ENCODE measurements at places on chromosomes 4 and X.

- DNase-seq = no peak
Observed at GRCh38 chrX:12693754-12694153, 97.5 kb upstream of the PRPS2 start.

DNA sequence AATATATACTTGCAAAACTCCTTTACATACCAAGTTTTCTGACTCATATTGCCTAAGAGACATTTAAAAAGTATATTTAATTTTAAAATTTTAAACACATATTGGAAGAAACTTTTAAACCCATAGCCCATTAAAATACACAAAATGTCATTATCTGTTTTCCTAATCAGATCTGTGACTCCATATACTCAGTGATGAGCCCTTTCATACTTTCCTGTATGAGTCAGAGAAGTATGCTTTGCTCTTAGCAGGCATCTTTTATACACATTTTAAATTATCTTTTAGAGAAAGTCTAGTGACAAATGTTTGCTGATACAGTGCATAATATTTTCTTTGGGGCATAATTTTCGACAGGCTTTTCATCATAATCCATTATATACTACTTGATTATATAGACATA lies 26.4 kb downstream of the SPIN3 start:
- DNase-seq = no peak

- no peak for DNase-seq
Observed at GRCh38 chr4:78242071-78242470, 184.9 kb downstream of the FRAS1 start.

DNA sequence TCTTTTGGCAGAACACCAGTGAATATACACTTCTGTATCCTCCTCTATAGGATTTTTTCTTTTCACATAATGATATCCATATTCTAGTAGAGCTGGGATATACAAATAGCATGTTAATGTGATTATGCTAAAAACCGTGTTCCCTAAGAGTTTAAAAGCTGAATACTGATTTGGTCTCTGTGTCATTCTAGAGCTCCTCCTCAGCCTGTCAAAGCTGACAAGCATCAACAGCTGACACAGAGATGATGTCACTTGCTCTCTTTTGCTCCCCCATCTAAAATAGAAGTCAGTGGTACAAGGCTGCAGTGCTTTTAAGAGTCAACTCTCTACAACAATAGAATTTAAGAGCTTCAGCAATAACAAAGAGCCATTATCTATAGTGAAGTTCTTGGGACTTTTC lies 17.1 kb upstream of the HERC3 start:
- no peak for DNase-seq

GRCh38 chr4:173159791-173160190 lies 8.8 kb upstream of the GALNT7 start:
- DNase-seq = no peak

GRCh38 chr4:57265831-57266582 lies 155.8 kb upstream of the IGFBP7 start:
- DNase-seq = no peak

DNA sequence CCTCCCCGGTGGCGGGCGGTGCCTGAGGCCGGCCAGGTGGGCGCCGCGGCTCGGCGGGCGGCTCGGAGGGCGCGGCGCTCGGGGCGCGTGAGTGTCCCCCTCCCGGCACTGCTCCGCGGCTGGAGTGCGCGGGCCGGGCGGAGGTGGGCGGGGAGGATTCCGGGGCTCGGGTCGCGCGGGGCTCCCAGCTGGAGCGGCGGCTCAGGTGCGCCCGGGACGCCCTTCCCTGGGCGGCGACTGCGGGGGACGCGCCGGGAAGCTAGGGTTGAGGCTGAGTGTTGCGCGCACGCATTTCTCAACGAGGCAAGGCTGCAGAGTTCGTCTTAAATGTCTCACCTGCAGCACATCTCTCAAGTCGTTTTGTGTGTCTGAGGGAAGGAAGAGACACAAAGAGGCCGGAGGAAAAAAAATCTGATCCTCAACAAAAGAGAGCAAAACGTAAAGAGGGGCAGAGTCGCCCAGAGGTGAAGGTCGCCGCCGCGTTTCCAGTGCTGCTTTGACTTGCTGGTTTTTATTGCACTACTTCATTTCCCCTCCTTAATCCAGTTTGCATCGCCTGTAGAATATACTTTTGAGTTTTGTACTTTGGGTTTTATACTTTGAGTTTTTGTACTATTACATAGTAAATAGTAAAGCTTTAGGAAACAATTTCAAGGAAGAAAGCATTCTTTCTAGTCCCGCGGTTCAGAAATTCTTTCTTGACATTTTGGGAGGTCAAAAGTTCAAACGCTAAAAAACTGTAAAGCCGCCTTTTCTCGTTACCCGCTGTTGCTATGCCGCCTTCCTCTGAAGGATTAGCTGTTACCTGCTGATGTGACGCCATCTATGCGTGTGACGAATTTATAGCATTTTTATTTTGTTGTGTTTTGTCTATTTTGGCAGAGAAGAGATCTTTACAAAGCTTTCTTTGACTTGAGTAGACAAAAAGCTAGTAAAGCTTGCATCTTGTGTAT lies 106.5 kb upstream of the STOX2 start:
- no peak for DNase-seq

GRCh38 chr4:8732681-8733243 lies 138.9 kb downstream of the HMX1 start:
- no peak for DNase-seq

DNA sequence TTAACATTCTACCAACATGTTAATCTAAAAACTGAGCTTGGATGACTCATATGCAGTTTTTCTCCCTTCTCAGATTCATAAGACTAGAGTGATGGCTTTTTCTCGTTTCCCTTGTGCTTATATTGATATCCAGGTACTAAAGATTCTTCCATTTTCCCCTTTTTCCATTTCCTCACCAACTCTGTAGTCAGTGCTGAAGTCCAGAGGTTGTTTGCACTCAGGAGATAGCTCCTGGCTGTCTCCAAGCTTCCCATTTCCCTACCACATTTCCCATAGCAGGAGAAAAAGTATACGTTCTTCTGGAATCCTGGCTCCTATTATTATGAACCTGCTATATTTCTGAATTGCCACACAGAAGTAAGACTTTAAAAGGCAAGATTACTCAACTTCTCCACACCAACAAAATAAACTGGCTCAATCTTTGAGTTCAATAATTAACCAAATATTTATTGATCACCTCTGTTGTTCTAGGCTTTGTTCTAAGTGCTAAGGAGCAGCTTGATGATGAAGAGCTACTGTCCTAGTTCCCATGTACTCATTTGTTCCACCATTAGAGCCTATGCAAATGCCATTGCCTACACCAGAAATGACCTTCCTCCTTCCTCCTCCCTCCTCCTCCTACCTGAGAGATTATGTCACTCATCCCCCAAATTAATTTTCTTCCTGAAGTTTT lies 454.4 kb upstream of the RPS6KA3 start:
- no peak for DNase-seq

GRCh38 chrX:42770566-42770965 lies 7.4 kb downstream of the PPP1R2C start:
- DNase-seq = no peak

DNA sequence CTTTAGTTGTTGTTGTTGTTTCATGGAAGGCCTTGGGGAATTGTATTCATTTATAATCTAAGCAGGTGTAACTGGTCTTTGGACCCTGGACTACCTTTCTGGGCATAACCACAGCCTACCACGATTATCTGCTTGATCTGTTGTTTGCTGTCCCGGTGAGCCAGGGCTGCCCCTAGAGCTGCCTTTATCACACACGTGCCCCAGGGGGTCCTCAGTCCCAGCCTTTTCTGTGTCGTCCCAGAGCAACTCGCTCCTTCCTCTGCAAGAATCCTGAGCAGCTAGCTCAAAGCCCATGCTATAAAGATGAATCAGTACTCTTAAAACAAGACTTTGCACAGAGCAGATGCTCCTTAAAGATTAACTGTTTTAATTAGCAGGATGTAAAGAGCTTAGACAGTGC lies 273.2 kb downstream of the EVC2 start:
- DNase-seq = no peak

DNA sequence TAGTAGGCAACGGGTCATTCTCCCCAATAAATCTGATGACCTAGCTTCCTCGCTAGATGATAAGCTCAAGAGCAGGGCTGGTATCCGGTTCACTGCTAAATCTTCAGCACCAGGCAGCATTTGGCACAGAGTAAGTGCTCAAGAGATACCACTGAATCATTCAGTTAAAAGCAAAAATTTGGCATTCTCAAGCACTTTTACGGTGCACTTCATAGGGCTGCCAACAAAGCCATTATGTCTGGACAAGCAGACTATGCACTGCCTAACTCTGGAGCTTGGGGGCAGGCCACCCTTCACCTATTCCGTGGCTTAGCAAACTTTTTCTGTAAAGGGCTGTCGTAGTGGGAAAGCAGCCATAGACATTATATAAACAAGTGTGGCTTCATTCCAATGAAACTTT lies 23.8 kb upstream of the CXorf38 start:
- DNase-seq = no peak

- no peak for DNase-seq
Observed at GRCh38 chr4:138659812-138660316, 355.7 kb upstream of the NOCT start.

- no peak for DNase-seq
Observed at GRCh38 chrX:149504226-149504914, 736 bp downstream of the IDS start.

GRCh38 chr4:152039023-152039481 lies 278.2 kb upstream of the GATB start:
- DNase-seq = no peak

GRCh38 chr4:83150653-83151330 lies 36.3 kb upstream of the PLAC8 start:
- no peak for DNase-seq

GRCh38 chr4:8117278-8117682 lies 41.3 kb downstream of the ABLIM2 start:
- DNase-seq = no peak

DNA sequence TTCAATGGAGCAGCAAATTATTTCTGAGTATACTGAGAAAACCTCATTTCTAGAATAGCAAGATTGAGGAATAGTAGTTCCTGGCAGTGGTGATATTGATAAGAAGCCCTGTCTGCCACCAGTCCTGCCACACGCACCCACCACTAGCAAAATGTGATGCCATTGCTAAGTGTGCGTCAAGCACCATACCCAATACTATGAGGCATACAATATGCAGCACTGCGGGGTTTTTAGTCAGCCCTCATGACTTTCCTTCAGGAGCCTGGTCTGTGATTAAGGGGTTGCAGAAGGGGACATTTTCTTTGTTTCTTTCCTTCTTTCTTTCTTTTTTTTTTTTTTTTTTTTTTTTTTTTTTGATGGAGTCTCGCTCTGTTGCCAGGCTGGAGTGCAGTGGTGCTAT lies 128.7 kb upstream of the USP38 start:
- DNase-seq = no peak

DNA sequence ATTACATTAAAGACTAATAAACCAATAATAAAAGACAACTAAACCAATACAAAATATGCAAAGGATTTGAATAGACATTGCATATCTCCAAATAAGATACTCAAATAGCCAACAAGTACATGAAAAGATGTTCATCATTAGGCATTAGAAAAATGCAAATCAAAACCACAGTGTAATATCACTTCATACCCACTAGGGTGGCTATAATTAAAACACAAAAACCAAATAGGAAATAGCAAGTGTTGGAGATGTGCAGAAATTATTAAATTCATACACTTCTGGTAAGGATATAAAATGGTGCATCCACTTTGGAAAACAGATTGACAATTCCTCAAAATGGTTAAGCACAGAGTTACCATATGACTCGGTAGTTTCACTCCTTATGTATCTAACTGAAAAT lies 860.8 kb upstream of the DIAPH2 start:
- no peak for DNase-seq

GRCh38 chrX:133555782-133556458 lies 140.6 kb upstream of the GPC4 start:
- no peak for DNase-seq

- no peak for DNase-seq
Observed at GRCh38 chr4:163991298-163991865, 496.9 kb downstream of the TMA16 start.

- no peak for DNase-seq
Observed at GRCh38 chr4:80069837-80070731, 2.9 kb downstream of the ANTXR2 start.

- no peak for DNase-seq
Observed at GRCh38 chr4:159162576-159162975, 59.7 kb downstream of the RAPGEF2 start.

GRCh38 chr4:16021804-16022560 lies 59.0 kb upstream of the FGFBP2 start:
- DNase-seq = no peak

DNA sequence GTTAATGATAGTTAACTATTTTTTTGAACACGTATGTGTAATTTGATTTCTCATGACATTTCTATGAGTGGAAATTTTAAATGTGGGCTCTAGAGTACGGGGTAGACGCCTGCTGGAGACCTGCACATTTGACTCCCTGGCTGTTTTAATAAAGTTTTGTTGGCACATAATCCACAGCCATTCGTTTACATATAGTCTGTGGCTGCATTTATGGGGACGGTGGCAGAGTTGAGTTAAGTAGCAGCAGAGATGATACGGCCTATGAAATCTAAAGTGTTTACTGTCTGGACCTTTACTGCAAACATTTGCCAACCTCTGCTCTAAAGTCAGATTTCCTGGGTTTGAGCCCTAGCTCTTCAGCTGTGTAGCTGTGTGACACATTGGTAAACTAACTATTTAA lies 118.8 kb downstream of the CHRNA9 start:
- no peak for DNase-seq

DNA sequence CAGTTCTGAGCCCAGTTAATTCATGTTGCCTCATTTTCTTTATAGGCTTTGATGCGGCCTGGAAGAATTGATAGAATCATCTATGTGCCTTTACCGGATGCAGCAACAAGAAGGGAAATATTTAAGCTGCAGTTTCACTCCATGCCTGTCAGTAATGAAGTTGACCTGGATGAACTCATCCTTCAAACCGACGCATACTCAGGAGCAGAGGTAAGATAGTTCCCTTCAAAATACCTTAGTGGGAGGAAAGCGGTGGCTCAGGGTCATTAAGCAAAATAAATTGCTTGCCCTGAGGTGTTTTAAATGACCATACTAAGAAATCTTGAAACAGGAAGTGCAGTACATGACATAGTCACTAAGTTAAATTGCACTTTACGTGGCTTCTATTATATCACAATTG lies 140.6 kb upstream of the SPRY1 start:
- no peak for DNase-seq

- DNase-seq = no peak
Observed at GRCh38 chrX:15214588-15214987, 55.3 kb downstream of the ASB9 start.

All from stimulated activated CD4-positive, alpha-beta T cell treated with anti-CD3 and anti-CD28 coated beads, TNF-alpha, amount 100 ng/mL, for 24 hours (primary cell).